ENCODE measurements at places on chromosomes 3 and 15. TPM values are rescaled to one million over a fixed set of nuclear protein-coding genes. Genes with fewer than 3 reads are reported as not detected.

Gene CTDSPL
- total RNA-seq = 20.4 TPM

Gene ITIH1
- total RNA-seq = under 0.01 TPM

Gene GHSR
- total RNA-seq = not detected

Gene ALDH1A2
- 11.0 TPM for total RNA-seq

Gene GP5
- under 0.01 TPM for total RNA-seq

Gene CPEB1
- 0.52 TPM for total RNA-seq

Gene TTLL13
- total RNA-seq = not detected

Gene AGBL1
- 31.3 TPM for total RNA-seq

Gene GOLGA8G
- total RNA-seq = not detected

Gene SKIL
- 32.4 TPM for total RNA-seq
